ENCODE measurements at places on chromosomes 7 and 10.
A peak's percentile ranks its signal among the peaks of the same experiment; 100 is the strongest.

DNA sequence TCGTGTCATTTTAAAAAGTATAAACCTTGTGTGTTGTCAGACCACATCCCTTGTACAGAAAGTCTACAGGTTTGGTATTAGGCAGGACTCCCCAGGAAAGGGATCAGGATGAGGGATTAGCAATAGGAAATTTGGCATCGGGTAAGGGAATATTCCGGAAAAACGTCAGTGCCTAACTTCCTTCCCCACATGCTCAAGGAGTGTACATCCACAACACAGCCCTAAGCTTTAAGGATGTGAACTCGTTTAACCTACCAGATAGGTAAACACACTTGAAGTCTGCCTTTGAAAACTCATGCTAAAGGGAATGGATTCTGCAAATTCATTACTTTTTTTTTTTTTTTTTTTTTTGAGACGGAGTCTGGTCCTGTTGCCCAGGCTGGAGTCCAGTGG is 194.9 kb downstream of the SKIDA1 start:
- DNase-seq = no peak

GRCh38 chr10:91974960-91975359 is 51.4 kb downstream of the BTAF1 start:
- no peak for DNase-seq

- no peak for DNase-seq
Measured at GRCh38 chr7:22013711-22014110, 68.0 kb upstream of the CDCA7L start.

- DNase-seq = no peak
Measured at GRCh38 chr7:7795630-7796121, 77.3 kb upstream of the RPA3 start.

- no peak for DNase-seq
Measured at GRCh38 chr7:50641442-50642405, 76.5 kb upstream of the DDC start.

- no peak for DNase-seq
Measured at GRCh38 chr10:103814626-103815370, 40.6 kb downstream of the SH3PXD2A start.

DNA sequence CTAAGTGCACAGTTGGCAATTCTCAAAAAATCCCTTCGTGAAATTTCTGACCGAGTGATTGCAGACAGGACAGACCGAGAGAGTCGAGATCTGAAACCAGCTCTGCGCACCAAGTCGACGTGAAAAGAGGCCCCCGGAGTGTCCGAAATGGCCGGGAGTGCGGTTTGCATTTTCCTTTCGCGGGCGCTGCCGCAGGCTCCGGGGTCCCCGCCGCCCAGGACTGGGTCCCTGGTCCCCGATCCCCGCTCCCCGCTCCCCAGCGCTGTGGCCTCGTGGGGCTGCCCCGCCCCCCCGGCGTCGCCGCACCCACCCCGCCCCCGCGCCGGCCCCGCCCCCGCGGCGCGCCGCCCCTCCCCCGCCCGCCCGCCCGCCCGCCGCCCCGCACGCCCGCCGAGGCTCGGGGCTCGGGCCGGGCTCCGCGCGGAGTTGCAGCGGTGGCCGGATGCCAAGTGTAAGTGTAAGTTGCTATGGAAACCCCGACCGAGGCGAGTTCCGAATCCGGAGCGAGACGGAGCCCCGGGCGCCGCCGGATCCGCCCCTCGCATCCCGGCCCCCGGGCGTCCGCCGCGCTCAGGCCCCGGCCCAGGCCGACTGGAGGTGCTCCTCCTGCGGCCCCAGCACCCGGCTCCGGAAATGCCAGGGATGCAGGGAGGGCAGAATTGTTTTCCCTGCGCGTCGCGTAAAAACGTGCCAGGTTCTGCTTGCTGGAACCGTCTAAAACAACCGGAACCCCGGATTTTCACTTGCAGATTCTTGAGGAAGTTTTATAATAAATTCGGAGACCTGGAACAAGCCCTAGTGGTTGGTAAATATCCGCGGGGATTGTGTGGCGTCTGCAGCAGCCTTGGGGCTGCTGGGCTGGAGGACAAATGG is 4.6 kb downstream of the BMI1 start:
- peak; percentile 70 for DNase-seq

DNA sequence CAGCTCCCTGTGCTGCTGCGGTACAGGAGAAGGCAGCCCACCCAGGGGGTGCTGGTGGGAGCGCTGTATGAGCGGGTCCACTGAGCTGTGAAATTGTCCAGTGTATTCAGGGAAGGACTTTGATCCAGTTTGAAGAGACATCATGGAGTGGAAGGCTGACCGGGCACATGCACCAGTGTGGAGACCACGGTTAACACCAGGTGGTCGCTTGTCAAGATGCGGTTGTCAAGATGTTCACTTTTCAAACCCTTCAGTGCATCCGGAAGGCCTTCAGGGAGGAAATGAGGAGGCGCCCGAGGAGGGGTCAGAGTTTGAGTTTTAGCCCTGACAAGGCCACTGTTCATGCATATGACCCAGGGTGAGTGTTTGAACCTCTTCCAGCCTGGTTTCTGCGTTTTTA is 6.1 kb downstream of the DOCK1 start:
- DNase-seq = no peak

GRCh38 chr10:35758076-35758475 is 116.0 kb upstream of the FZD8 start:
- no peak for DNase-seq

GRCh38 chr10:124632566-124632965 is 111.6 kb downstream of the FAM53B start:
- DNase-seq = no peak

GRCh38 chr10:101123815-101124617 is 7.1 kb upstream of the TLX1 start:
- DNase-seq = no peak

DNA sequence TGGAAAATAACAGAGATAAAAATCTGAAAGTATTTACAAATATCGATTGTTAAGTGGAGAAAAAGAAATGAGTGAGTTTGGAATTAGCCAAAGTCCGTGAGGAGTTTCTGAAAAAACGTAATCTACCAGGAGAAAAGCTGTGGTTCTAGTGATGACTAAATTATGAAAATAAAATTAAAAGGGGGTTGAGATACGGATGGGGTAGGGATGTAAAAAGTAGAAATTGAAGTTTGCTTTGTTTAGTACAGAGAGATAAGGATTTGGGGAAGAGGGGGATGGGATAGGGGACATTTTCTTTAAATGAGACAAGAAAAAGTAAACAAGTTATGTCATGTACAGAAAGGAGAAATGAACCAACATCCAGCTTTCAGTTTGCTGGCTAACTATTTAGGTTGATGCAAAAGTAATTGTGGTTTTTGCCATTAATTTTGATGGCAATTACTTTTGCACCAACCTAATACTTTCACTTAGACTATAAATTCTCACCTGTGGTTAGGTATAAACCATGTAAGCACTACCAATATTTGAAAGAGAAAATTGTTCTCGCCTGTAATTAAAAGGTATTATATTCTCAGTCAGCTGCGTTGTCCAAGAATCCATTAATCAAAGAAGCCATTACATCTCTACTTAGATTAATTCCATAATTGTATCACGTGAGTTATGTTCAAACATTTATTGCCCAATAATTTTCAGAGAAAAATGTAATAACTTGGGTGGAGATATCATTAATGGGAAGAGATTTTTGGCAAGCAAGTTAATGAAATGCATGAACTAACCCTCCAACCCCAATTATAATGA is 143.0 kb upstream of the NRP1 start:
- no peak for DNase-seq

- DNase-seq = no peak
Measured at GRCh38 chr10:106631016-106631702, 533.3 kb downstream of the SORCS1 start.

DNA sequence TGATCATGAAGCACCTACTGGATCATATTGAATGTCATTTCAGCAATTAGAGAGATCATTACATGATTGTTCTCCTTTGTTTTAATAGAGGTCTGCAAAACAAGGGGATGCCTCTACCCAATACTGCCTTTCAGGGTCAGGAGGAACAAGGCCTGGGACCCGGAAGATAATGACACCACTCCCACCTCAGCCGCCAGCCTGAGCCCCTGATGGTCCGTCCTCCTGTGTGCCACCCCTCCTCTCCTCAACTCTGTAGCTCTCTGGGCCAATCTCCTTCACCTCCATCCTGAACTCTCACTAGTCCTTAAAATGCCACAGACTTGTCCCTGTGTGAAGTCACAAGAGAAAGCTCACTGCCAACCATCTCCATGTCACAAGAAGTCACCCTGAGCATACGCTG is 38.0 kb downstream of the KCNMA1 start:
- DNase-seq = no peak

DNA sequence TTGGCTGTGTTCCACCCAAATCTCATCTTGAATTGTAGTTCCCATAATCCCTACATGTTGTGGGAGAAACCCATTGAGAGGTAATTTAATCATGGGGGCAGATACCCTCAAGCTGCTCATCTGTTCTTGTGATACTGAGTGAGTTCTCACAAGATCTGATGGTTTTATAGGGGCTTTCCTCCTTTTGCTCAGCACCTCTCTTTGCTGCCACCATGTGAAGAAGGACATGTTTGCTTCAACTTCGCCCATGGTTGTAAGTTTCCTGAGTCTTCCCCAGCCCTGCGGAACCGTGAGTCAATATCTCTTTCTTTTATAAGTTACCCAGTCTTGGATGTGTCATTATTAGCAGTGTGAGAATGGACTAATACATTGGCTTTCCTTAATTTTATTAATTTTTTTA is 527.8 kb downstream of the MDFIC start:
- DNase-seq = no peak

GRCh38 chr10:17181110-17181509 is 20.4 kb downstream of the TRDMT1 start:
- no peak for DNase-seq

DNA sequence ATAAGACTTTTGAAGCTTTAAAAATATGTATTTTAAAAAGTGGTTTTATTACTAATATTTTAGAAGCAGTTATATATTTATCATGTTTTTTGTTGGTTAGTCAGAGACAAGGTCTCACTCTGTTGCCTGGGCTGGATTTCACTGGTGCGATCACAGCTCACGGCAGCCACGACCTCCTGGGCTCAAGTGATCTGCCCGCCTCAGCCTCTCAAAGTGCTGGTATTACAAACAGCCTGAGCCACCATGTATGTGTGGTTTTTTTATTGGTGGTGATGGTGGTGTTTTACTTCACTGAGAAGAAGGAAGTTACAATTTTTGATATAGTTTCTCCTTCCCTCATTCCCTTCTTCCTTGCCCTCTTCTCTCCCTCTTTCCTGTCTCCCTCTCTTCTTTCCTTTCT is 13.4 kb downstream of the NHLRC2 start:
- DNase-seq = no peak

- DNase-seq = peak; percentile 87
Measured at GRCh38 chr10:95907456-95908253, at the start of gene CC2D2B. TSS of gene CC2D2B (plus strand) at chr10:95907975. CDS start at chr10:95911324, 3,349 bp downstream.

- no peak for DNase-seq
Measured at GRCh38 chr10:78407966-78408365, 374.3 kb downstream of the RPS24 start.

GRCh38 chr10:125164421-125164820 is 4.1 kb upstream of the CTBP2 start:
- no peak for DNase-seq

DNA sequence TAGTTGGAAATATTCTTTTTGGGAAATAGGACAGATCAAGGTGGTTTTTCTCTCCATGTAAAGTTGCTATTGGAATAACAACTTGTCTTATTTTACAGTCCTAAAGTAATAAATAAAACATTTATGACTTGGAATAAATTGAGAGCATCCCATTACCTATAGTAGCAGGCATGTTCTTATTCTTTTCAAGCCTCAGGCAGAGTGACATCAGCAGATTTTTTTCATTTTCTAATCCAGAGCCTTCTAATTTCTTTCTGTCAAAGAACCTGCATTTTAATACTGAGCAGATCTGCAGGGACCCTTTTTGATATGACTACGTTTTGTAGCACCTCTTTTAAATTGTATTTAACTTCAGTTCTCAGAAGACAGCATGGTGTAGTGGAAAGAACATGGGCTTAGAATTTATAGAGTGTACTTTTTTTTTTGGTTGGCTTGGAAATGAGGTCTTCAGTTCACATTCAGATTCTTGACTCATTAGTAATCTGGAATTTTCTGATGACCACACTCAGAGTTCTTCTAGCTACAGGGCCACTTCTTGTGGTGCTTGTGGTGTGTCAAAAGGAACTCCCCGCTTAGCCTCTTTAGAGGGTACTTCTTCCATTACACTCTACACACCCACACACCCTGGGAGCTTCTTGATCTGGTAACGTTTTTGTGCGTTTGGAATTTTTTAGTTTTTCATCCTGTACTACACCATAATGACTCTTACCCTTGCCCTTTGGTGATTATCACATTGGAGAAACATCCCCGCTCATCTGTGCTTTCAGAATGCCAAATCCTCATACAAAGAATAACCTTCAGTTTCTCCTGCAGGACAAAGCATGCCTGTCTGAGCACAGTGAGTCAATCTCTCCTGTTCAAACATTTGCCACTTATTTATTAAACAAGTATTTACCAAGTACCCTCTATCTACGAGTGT is 34.6 kb downstream of the AGK start:
- no peak for DNase-seq

- DNase-seq = no peak
Measured at GRCh38 chr10:90180886-90181691, 479.7 kb downstream of the KIF20B start.

GRCh38 chr7:2638224-2638991 is 6.6 kb downstream of the TTYH3 start:
- peak; percentile 29 for DNase-seq

GRCh38 chr10:67878133-67878532 is 6.3 kb upstream of the SIRT1 start:
- no peak for DNase-seq

DNA sequence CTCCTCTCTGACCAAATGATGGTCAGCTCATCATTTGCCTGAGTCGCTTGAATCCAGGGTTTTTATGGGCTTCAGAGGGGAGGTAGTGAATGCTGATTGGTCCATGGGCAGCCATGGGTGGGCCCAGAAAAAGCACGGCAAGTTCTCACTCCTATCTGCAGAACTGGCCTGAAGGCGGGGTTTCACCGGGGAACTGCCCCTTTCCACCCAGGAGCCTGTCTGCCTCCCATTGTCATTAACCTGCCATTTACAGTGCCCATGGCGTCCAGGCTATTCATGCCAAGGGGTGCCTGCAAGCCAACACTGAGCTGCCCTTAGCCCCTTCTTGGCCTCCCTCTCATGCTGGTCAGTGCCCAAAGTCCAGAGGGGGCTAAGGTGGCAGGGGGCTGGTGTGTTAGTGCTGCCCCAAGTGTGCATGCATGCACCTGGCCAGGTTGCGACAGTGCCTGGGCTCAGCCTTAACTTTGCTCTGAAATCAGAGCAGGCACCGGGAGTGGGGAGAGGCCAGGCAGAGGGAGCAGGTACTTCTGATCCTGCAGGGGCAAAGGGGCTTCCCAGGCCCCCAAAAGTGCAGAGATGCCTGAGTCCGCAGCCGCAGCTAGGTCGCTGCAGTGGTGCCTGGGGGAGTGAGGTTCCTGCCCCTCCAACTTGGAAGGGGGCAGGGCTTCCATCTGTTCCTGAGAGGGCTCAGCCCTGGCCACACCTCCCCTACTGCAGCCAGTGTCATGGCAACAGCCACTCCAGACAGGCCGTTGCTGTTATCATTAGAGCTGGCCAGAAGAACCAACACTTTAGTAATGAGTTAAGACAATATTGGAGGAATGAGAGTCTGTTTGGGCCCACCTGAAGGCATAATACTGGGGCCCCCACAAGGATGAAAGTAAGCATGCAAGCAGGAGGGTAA is 561.6 kb downstream of the GRM8 start:
- DNase-seq = no peak

- DNase-seq = no peak
Measured at GRCh38 chr10:84924131-84924530, 595.7 kb downstream of the CCSER2 start.

- DNase-seq = no peak
Measured at GRCh38 chr7:138316421-138317043, 143.5 kb upstream of the TRIM24 start.

- DNase-seq = no peak
Measured at GRCh38 chr10:112481602-112482001, 34.6 kb downstream of the VTI1A start.
